ENCODE measurements at places on chromosomes 4 and X.

GRCh38 chr4:61571761-61572559 is 371.8 kb downstream of the ADGRL3 start:
- no peak for DNase-seq

GRCh38 chrX:148580016-148580415 is 79.6 kb downstream of the AFF2 start:
- DNase-seq: no peak

- no peak for DNase-seq
Observed at GRCh38 chr4:24913119-24913485, 260 bp upstream of the CCDC149 start.

DNA sequence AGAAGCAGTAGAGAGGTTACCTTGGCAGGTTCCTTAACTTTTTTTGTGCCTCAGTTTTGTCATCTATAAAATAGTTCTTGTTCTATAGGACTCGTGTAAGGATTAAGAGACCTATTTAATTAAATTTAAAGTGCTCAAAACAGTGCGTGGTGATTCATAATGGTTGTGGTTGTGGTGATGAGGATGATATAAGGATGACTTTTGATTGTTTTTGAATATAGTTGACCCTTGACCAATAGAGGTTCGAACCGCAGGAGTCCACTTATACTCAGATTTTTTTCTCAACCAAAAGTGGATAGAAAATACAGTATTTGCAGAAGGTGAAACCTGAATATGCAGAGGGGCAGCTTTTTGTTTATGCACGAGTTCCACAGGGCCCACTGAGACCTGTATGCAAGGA is 14.6 kb downstream of the SMAD1 start:
- DNase-seq: no peak

- DNase-seq: no peak
Observed at GRCh38 chrX:95754411-95754810, 930.2 kb upstream of the DIAPH2 start.

GRCh38 chr4:32037399-32037798 is 1317.2 kb downstream of the PCDH7 start:
- no peak for DNase-seq

DNA sequence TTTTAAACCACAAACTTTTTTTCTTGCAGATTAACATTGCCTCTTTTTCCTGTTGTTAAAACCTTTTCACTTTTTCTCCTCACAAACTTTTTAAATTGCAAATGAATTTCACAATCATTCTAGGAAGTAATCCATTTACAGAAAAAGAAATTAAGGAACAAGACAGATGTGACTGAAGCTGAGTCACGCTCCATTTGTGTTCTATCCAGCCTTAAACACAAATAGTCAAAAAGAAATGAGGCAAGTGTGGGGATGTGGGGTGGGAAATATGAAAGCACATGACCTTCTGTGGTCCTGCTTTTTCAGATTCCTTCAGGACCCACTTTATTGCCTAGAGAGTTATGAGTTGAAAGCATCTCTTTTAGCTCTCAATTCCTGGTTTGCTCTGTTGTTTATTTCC is 197.0 kb downstream of the ADGRL3 start:
- no peak for DNase-seq

DNA sequence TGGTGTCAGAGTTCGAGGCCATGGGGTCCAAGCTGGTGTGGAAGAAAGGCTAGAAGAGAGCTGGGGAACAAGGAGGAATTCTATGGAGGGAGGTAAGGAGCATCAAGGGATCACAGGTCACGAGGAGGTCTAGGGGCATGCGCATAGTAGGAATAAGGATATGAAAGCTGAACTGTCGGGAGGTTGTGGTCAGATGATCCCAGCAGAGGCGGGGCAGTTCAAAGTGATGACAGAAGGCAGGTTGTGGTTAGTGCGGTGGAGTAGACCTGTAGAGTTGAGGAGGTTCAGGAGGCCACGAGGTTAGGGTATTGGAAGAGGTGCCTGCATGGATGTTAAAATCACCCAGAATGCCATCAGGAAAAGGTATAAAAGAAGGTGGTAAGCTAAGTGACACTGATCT is 156.3 kb downstream of the TMEM164 start:
- DNase-seq: no peak

DNA sequence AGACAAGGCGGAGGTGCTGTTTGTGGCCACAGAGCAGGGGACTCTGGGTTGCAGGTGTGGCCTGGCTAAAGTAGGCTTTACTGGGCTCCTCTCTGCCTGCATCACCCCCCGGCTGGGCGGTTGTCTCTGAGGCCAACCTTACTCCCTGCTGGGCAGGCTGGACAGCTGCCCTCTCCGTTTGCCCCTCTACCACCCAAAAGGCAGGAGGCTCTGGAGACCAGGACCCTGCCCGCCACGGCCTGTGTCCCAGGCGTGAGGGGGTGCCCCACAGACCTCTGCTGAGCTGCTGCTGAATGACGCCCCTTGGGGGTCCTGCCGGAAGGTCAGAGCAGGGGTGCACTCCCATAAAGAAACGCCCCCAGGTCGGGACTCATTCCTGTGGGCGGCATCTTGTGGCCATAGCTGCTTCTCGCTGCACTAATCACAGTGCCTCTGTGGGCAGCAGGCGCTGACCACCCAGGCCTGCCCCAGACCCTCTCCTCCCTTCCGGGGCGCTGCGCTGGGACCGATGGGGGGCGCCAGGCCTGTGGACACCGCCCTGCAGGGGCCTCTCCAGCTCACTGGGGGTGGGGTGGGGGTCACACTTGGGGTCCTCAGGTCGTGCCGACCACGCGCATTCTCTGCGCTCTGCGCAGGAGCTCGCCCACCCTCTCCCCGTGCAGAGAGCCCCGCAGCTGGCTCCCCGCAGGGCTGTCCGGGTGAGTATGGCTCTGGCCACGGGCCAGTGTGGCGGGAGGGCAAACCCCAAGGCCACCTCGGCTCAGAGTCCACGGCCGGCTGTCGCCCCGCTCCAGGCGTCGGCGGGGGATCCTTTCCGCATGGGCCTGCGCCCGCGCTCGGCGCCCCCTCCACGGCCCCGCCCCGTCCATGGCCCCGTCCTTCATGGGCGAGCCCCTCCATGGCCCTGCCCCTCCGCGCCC is 920 bp downstream of the HTT-AS start:
- DNase-seq: no peak

DNA sequence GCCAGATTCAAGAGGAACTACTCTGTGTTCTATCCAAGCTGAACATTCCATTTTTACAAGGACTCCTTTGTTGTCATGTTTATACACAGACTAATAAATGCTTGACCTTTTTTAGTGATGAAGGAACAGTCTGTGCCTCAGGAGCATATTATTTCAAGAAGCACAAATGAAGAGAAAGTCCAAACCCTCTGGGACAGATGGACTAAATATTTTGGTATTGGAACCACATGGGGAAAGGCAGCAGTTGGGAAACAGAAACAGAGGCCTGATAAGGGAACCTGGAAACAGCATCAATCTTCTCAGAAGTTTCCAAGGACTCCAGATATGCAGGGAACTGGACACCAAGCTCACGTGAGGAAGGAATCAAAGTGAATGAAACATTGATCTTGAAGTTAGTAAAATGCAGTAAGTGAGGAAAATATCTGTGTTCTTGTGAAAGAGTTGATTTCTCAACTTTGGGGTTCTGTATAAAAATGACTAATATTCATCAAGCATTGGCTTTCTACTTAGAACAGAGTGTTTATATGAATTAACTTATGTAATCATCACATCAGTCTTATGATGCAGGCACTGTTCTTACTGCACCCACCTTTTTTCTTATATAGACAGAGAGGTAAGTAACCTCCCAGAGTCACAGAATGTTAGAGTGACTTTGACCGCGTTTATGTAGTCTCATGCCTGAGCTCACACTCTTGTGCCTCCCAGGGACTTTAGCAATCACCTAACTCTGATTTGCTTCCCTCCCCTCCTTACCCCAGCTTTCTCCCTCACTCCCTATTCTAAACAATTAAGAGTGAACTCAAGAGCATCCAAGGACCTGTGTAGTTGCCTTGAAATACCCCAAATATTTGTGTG is 148.9 kb upstream of the JADE1 start:
- no peak for DNase-seq

- DNase-seq: no peak
Observed at GRCh38 chr4:106773076-106773905, 262.8 kb downstream of the DKK2 start.

- DNase-seq: no peak
Observed at GRCh38 chrX:50941638-50942037, 31.1 kb downstream of the BMP15 start.

DNA sequence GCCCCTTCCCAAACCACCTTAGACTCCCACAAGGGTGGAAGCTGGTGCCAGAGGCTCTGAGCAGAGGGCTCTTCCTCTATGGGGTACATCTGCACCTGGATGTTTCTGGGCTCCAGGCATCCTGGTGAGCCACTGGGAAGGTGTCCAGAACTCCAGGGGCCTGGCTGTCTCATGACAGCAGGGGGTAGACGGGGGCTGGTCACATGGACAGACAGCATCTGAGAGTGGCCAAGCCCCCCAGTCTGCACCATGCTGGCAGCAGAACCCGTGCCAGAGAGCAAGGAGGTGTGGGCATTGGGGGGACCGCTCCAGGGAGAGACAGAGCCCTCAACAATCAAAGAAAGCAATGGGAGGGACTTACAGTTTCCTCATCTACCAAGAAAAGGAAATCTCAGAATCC is 39.5 kb downstream of the ZFYVE28 start:
- DNase-seq: no peak

GRCh38 chr4:93865650-93866049 is 37.1 kb downstream of the ATOH1 start:
- no peak for DNase-seq

DNA sequence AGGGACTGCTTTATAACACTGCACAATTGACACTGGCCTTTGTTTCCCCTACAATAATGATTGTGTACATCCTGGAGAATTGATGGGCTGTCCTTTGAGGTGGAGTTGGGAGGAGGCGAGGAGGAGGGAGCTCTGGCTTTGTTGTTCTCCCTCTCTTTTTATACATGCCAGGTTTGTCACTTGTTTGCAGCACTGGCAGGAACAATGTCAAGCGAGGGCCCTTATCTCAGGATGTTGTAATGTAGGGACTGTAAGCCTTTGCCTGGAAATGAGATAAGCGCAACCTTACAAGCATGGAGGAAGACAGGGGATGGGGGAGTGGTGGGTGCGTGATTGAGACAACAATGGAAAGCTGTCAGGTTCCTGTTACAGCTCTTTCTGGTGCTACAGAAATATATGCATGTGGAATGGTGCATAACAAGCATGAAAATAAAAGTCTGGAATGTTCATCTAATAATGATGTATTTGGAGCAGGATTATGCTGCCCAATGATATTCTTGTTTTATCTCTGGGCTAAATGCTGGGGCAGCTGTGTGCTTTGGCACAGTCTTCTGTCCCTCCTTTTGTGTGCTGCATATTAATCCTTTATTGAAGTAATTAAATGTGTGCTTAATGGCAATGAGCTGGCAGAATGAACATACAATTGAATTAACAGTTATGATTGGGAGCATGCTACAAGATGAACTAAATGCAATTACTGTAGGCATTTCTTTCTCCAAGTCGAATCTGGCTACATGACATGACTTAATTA is 294.4 kb downstream of the GPAT3 start:
- DNase-seq: no peak

DNA sequence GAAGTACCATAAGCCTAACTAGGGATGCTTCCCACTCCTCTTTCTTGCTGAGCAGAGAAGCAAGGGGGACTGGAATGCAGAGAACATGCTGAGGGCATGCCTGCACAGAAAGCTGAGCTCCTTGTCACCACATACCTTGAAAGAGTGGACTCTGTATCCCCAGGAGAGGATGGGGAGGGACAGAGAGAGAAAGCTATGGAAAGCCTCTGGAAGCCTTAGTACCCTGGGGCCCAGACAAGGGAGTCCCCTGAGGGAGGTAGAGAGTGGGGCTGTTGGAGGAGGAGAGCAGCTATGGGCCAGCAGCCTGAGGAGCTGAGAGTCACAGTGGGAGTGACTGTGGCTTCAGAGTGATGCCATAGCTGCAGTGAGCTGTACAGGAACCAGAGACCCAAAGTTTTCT is 77.9 kb downstream of the RTL9 start:
- DNase-seq: no peak

DNA sequence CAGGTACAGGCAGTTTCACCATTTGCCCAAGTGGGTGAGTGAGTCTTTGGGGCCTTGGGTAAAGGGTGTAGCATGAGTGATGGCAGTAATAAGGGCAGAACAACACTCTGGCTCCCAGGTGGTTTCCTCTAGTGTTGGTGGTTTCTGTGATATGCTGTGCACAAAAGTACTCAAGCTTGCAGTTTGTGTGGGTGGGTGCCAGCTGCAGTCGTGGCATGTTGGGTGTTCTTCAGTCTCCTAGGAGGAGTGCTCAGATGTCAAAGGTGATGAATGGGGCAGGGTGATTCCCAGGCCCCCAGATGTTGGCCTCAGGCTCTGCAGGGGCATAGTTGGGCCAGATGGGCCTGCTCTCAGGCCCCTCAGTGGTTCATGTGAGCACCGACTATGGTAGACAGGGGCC is 166.1 kb upstream of the KLF8 start:
- no peak for DNase-seq

- DNase-seq: no peak
Observed at GRCh38 chr4:164383358-164384220, 370.3 kb upstream of the SMIM31 start.

GRCh38 chrX:82734140-82734539 is 774.0 kb upstream of the POU3F4 start:
- DNase-seq: no peak

GRCh38 chrX:146615628-146616348 is 193.8 kb upstream of the CXorf51B start:
- DNase-seq: no peak

GRCh38 chr4:1523033-1523432 is 116.8 kb upstream of the NKX1-1 start:
- DNase-seq: no peak

- no peak for DNase-seq
Observed at GRCh38 chr4:109648266-109648996, 54.8 kb downstream of the CASP6 start.

DNA sequence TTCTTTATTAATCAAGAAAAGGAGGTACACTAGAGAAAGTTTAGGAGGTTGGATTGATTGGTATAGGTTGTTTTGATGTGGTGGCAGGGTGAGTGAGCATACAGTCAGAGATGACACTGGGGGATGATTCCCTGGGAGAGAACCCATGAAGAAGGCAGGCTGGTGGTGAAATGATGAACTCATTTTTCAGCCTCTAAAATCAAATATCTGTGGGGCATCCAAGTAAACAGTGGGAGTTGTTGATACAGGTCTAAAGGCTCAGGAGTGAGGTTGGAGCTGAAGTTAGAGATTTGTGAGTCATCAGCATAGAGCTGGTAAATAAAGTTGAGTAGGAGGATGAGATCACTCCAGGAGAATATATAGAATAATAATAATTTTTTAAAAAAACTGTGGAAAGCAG is 10.0 kb upstream of the AP1S2 start:
- no peak for DNase-seq

DNA sequence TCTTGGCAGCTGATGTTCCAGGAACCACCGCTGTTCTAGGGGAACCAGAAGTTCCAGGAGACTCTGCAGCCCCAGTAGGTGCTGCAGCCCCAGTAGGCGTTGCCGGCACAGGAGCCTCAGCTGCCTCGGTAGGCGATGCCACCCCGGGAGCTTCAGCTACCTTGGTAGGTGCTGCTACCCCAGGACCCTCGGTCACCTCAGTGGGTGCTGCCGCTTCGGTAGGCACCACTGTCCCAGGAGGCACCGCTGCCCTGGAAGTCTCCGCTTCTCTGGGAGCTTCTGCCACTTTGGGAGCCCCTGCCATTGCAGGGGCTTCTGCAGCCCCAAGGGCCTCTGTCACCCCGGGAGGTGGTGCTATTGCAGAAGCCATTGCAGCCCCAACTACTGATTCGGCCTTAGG is 2.8 kb downstream of the ARMCX2 start:
- no peak for DNase-seq
